ENCODE measurements at places on chromosomes 11 and 22.

GRCh38 chr22:19448076-19448607, 631 bp upstream of the C22orf39 start:
- peak; percentile 64 for DNase-seq

DNA sequence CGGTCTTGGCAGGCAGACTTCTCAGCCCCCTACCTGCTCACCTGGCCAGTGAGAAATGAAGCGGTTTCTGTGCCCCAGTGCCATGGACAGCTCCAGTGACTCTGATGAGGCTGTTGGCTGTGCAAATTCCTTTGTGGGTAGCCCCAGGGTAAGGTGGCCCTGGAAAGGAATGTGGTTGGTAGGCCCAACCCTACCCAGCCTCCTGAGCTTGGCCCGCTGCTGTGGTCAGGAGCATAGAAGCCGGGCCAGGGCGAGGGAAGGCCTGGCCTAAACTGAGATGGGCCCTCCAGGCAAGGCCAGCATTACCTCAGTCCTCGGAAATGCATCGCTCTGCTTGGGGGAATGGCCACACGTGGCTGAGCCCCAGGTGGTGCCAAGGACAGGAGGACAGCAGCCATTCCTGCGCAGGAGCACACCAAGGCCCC, 16.9 kb downstream of the DAGLA start:
- DNase-seq = peak; percentile 73

- no peak for DNase-seq
Measured at GRCh38 chr11:36164506-36165250, 124.5 kb downstream of the COMMD9 start.

DNA sequence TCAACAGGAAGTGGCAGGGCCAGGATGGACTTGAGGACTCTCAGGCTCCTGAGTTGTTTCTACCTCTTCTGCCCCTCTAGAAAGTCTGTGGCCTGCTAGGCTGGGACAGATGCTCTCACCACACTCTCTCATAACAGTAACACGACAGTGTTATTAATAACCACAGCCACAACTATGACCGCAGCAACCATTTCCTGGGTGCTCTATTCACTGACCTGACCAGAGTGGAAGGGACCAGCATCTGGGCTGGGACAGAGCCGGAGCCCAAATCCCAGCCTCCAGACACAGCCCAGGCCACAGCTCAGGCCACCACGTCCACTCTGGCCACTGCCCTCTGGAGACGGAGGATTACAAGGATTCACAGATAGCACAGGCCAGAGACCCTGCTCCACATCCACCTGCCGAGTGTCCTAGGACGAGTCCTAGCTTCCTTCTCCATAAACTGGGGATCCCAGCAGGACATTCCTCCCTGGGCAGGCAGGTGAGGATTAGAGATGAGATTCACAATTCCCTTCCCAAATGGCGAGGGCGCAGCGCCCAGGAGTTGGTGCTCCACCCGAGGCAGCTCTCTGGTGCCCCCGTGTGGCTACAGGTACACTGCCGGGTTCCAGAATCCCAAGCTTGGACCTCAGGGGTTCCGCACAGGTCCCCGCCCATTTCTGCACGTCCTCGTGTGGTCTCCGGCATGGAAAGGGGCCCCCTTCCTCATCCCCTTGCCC, 7.1 kb downstream of the PNPLA5 start:
- DNase-seq = peak; percentile 75

DNA sequence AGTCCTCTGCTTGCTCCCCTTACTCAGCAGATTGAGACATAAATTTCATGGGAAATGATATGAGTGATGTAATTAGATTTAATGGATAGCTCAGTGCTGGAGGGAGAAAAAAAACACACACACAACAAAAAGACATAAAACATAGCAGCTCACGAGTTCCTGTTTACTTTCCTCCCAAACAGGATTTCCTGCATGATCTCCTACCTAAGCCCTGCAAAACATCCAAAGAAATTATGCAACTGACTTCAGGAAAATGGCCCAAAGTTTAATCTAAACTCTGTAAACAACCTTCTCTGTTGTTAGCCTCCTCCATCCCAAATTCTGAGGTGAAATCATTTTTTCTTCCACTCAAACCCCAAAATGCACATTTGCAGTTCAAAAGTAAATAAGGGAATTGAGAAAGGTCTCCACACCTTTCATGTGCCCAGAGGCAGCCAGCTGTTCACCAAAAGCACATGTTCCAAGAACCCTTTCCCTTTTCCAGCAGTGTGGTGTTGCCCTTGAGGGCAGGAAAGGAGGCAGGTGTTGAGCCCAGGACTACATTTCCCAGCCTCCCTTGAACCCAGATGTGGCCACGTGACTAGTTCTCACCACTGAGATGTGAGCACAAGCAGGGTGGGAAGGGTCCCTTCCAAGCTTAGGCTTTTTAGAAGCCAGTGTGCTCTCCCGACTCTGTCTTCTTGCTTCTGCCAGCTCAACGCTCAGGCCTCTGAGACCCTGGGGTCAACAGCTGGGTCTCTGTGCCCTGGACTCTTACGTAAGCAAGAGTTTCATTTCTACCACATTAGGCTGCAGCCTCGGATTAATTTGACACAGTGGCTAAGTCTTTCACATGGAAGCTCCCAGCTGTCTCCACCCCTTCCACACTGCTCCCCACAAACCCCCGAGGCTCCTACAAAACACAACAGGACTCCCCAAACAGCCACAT, 301.2 kb downstream of the CTTN start:
- no peak for DNase-seq

- no peak for DNase-seq
Measured at GRCh38 chr22:31436132-31436531, 36.7 kb downstream of the DRG1 start.

GRCh38 chr22:37186228-37186996, 1.6 kb downstream of the C1QTNF6 start:
- DNase-seq = peak; percentile 75

All from urothelium cell line (cell line).